ENCODE measurements at places on chromosomes 7 and 10.

- DNase-seq, result no peak
Measured at GRCh38 chr7:140235114-140235513, 58.3 kb upstream of the KDM7A start.

- no peak for DNase-seq
Measured at GRCh38 chr7:42159130-42159529, 77.9 kb downstream of the GLI3 start.

DNA sequence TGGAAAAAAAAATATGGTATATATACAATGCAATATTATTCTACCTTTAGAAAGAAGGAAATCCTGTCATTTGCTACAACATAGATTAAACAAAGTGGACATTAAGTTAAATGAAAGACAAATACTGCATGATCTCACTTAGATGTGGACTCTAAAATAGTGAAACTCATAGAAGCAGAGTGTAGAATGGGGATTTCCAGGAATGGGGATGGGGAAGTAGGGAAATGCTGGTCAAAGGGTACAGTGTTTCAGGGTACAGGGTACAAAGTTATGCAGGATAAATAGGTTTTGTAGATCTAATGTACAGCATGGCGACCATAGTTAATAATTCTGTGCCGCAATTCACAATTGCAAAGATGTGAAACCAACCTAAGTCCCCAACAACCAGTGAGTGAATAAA lies 385.5 kb downstream of the SFMBT2 start:
- DNase-seq, result no peak

DNA sequence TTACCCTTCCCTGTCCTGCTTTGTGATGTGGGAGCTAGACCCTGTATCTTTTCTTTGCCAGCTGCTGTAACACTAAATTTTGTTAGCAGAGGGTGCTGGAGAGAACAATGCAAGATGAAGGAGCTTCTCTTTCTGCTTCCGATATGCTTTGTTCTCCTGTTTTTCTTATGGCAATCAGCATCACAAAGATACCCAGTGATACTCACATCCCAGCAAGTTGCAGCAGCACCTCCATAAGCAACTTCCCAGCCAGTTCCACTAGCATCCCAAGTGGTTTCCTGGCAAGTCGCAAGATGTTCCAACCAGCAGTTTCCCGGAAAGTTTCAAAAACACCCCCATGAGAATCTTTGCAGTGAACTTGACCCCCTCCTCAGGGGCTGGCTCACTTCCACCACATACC lies 148.6 kb downstream of the IMMP2L start:
- DNase-seq, result no peak

GRCh38 chr10:35059481-35059880 lies 30.7 kb downstream of the CUL2 start:
- no peak for DNase-seq

DNA sequence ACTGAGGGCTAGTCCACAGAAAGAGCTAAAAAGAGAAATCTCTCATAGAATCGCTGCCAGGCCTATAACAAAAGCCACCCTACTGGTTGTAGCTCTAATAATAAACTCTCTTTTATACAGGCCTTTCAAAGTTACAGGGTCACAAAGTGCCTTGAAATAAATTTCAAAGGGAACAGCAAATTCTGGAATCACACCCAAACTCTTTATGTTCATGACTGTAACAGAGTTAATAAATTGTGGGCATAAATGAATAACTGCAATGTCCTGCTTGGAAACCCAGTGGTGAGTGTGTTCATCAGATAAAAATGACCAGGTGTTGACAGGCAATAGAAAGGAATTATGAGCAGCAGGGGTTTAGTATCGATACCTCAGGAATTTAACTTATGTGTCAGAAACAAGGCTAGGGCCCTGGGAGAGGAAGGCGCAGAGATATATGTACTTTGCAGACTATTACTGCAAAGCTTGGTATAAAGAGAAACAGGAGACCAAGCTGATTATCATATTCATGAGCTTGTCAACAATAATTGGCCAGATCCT lies 9.3 kb downstream of the CDC14C start:
- DNase-seq, result no peak

GRCh38 chr10:132752378-132752777 lies 33.6 kb downstream of the NKX6-2 start:
- no peak for DNase-seq

DNA sequence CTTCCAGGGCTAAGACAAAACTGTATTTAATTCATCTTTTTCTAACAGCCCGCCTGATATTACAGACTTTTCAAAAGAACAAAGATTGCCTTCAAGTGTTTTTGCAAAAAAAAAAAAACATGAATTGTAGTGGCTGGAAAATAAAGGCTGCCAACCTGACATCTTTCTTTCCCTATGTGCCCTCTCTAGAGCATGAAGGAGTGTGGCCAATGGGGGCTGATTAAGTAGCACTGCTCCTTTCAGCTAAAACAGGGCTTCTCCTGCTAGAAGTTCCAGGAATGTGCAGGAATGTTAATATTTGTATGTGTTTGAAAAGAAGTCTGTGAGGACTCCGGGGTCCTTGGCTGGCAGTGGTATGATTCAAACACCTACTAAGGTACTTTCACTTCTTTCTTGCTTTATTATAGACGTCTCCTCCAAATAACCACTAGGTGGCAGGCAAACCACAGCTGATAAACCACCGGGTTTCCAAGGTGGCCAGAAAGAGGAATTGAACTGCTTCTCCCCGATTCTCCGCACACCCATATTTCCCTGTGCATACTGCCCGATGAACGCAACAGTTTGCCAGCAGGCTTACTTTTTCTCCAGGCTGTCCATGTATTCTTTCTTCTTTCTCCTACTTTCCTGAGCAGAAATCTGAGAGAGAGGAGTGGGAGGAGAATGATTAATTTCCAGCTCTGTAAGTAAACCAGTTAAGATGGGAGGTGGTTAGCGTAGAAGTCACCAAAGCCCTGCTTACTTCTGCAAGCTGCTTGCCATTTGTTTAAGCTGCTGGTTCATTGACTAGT lies 56.8 kb upstream of the DGKI start:
- peak; percentile 27 for DNase-seq

GRCh38 chr7:127477295-127478023 lies 85.0 kb upstream of the ZNF800 start:
- no peak for DNase-seq

GRCh38 chr7:5500777-5501350 lies 77.2 kb upstream of the TNRC18 start:
- no peak for DNase-seq

GRCh38 chr7:99004216-99004615 lies 125.9 kb downstream of the TRRAP start:
- DNase-seq, result no peak

DNA sequence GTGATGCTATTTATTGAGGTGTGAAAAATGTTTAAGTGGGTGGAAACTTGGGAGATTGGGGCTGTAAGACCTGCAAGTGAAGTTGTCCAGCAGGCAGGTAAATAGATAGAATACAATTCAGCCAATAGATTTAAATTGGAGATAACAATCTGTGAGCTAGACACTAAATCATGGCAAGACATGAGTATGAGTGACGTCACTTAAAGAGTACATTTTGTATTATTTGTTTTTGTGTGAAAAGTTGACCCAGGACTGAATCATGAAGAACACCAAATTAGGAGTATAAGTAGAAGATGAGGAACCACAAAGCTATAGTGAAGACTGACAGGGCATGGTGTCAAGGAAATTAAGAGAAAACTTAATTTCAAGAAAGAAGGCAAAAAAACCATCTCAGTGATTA lies 249.1 kb upstream of the SEMA3C start:
- no peak for DNase-seq

- DNase-seq, result no peak
Measured at GRCh38 chr7:138750901-138751464, 46.8 kb upstream of the TMEM213 start.

DNA sequence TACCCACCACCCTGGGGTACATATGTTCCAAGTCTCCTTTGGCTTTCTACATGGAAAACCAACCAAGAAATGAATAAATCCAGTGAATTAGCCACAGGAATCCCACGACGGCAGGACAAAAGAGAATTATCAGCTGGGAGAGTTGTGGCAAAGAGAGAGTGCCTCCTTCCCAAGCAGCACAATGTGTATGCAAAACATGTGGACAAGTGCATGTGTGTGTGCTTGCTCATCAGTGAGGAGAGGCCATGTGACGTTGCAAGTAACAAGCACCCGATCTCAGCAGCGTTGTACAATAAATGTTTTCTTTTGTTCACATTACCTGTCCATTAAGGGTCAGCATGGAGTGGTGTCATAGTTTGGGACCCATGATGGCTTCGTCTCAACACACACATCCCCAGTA lies 50.0 kb upstream of the EMX2 start:
- no peak for DNase-seq

DNA sequence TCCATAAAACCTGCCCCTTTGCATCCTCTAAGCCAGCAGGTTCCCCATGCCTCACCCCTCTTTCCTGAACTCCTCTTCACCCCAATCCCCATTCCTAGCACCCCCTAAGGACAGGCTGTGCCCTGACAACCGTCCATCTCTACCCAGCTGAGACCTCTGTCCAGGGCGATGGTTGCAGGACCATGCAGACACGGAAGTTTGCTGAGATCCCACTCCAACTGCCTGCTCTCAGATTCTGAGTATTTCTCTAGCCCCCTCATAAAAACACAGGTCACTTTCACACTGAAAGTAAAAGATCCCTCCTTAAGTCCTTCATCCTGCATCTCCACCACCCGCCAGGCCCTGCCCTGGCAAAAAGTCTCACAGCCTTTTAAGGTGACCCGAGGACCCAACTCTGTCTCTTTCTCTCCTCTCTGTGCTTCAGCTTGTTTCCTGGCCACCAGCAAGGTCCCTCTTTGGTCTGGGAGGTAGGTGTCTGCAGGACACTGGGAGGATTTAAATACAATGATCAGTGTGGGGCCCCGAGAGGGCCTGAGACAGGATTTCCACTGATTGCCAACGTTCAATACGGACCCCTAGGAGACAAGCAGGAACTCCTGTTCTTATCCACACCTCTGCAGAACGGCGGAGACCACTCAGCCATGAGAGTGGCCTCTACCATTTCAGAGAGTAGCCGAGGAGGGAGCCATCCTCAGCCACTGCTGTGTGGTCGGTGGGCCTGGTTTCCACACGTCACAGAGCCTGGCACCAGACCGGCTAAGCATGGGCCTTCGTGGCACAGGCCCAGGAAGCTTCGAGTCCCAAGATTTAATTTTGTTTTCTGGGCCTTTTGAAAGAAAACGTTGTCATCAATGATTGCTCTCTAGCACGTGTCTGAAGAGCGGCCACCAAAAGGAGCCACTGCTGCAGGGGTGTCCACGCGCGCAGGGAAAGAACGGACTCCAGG lies 27.9 kb downstream of the CALML3 start:
- DNase-seq, result no peak

DNA sequence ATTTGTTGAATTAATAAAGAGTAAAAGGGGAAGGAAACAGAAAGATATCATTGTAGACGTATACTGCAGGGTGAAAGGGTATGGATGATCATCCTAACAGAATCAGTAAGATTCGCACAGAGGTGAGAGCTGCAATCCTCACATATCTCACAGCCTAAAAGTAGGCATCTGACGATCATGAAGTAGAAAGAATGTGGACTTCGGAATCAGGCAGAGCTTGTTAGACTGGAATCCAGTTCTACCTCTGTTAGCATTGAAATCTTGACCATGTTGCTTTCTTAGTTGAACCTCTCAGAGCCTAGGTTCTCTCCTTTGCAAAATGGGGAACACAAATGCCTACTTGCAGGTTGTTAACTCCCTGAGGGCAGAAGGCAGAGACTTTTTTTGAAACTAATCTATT lies 320.0 kb upstream of the C7orf33 start:
- DNase-seq, result no peak

DNA sequence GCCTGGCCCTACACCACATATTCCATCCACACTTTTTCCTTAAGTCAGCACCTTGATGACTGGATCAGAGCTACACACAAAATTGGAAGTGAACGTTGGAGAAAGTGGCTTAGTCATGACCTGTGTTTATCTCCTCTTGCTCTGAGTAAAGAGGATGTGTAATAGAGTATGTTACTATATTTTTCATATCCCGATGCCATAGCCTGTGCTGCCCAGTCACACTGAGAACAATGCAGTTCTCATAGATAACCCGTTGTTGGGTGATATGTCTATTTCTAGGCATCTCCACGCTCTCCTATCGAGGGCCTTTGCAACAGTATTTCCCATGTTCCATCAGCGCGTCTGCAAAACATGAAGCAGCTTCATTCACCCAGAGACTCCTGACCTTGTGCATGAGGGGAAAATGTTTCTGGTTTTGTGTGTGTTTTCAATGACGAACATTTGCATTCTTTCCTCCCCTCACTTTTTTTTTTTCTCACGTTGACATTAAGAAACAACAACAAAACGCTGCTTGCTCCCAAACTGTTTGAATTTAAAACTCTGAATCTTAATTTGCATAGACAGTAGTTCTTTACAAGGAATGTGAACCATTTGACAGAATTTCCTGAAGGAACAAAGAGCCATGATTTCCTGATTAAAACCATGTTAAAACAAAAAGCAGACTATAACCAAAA lies 43.4 kb downstream of the GRK5 start:
- DNase-seq, result no peak

- DNase-seq, result no peak
Measured at GRCh38 chr10:8255301-8255700, 200.8 kb downstream of the GATA3 start.

DNA sequence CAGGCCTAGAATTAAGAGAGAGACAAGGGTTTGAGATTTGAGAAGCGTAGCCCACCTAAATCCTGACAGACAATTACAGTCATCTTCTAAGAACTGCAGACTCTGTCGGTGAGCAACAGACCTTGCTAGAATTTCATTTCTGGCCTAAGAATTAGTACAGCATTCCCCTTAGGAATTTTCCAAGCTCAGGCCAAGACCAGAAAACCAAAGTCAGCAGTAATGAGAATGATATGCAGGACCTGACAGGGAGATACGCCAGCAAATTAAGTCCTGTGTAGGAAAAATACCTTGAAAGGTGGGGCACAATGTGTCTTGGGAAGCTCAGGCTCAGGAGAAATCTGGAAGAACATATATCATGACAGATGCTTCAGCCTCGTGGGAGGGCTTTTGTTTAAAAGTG lies 52.7 kb upstream of the HERPUD2 start:
- no peak for DNase-seq

GRCh38 chr7:116093516-116094301 lies 63.1 kb upstream of the TFEC start:
- no peak for DNase-seq

DNA sequence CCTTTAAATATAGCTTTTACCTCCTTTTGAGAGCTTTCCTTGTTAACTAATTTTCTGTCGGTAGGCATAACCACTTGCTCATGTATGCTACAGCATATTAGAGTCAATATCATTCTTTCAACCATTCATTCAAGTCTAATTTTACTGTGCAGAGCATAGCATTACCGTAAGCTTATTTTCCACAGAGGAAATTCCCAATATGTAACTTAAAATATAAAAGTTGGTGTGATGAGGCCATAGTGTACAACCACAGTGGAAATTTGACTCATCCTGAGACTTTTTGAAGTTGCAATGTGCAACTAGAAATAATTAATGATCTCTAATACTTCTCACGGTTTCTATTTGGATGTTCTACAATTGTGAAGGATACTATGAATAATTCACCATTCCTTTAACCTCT lies 80.6 kb upstream of the KLF6 start:
- DNase-seq, result no peak

DNA sequence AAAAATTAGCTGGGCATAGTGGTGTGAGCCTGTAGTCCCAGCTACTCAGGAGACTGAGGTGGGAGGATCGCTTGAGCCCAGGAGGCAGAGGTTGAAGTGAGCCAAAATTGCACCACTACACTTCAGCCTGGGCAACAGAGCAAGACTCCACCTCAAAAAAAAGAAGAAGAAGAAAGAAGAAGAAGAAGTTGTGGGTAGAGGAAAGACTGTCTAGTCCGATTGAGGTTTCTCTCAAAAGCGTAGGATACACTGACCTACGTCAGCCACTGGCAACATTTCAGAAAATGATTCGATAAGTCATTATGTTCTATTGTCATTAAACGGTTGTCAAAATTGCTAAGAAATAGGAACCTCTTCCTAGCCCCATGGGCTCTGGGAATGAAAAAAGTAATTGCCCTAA lies 22.3 kb upstream of the RHBDD2 start:
- DNase-seq, result no peak

Data from NCI-H1436 treated with DMSO at 0.1 percent for 48 hours (cell line).